ENCODE measurements at places on chromosomes 2 and 18.

DNA sequence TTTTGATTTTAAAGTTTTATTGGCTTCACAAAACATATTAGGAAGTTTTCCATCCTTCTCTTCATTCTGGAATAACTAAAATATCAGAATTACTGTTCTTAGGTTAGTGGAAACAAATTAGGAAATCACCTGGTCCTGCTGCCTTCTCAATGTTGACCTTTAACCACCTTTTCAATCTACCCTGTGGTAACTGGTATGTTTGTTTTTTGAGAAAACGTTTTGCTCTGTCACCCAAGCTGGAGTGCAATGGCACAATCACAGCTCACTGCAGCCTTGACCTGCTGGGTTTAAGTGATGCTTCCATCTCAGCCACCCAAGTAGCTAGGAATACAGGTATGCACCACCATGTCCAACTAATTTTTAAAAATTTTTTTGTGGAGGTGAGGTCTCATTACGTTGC lies 28.4 kb downstream of the ACYP2 start:
- DNase-seq: no peak

DNA sequence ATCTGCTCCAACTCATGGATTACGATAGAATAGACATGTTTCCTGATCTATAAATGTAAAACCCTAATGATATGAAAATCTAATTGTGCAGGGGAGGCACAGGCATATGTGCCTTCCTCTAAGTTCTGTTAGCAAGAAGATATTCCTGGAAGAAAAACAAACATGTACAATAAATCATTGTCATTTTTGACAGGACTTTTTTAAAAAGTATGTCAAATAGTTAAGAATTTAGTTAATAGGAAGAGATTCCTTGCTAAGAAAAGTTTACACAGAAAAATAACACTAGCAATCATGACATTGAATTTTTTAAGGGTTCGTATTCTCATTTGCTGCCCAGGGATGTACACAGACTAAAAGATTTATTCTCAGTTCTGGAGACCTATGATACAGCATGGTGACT lies 15.3 kb upstream of the CREB1 start:
- DNase-seq: no peak

- DNase-seq: no peak
Observed at GRCh38 chr18:46289463-46289862, 185.3 kb downstream of the HAUS1 start.

- no peak for DNase-seq
Observed at GRCh38 chr18:58726671-58727070, 55.4 kb downstream of the MALT1 start.

- no peak for DNase-seq
Observed at GRCh38 chr2:237310515-237311114, 103.3 kb downstream of the COL6A3 start.

- DNase-seq: no peak
Observed at GRCh38 chr18:32732165-32732564, 40.7 kb downstream of the KLHL14 start.

DNA sequence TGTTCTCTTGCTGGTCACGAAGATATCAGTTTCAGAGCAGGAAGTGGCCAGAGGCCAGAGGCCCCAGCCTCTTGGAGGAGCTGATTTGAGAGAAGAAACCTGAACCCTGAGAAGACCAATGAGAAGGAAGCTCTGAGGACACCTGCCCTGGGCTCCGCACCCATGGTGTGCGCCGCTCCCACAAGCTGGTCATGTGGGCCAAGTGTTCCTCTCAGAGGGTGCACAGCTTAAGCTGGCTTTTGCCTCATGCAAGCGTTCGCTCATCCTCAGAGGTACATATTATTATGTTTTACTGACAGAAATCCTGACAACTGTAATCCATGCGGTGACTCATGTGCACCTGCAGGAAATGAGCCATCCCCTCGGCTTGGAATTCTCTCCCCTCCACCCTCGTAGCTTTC lies 316.1 kb upstream of the MYT1L start:
- no peak for DNase-seq

DNA sequence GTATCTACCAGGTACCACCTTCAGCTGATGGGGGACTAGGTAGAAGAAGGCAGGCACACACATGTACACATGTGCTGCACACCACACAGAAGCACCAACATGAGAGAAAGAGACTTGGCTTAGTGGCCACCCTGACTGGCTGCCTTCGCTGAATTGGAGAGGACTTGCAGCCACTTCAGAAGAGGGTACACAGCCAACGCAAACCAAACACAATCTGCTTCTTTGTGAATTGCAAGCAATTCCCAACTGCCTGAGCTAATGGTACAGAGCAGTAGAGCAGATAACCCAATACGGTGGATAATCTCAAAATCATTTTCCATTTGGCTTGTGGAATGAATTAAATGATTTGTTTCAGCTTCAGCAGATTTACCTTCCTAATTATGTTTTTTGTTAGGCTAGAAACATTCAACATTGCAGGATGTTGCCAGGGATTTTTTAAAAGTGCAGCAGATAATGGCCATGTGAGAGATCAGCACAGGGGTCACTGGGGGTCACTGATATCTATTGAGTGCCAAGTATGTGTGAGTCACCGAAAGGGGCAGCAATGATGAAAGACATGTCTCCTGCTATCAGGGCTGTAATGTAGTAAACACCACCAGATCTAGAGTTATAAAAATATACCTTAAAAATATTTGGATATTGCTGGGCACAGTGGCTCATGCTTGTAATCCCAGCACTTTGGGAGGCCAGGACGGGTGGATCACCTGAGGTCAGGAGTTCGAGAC lies 652.6 kb downstream of the BCL11A start:
- DNase-seq: no peak

GRCh38 chr2:168819829-168820489 lies 17.5 kb downstream of the NOSTRIN start:
- no peak for DNase-seq

- no peak for DNase-seq
Observed at GRCh38 chr2:151029406-151030157, 232.1 kb downstream of the RBM43 start.

DNA sequence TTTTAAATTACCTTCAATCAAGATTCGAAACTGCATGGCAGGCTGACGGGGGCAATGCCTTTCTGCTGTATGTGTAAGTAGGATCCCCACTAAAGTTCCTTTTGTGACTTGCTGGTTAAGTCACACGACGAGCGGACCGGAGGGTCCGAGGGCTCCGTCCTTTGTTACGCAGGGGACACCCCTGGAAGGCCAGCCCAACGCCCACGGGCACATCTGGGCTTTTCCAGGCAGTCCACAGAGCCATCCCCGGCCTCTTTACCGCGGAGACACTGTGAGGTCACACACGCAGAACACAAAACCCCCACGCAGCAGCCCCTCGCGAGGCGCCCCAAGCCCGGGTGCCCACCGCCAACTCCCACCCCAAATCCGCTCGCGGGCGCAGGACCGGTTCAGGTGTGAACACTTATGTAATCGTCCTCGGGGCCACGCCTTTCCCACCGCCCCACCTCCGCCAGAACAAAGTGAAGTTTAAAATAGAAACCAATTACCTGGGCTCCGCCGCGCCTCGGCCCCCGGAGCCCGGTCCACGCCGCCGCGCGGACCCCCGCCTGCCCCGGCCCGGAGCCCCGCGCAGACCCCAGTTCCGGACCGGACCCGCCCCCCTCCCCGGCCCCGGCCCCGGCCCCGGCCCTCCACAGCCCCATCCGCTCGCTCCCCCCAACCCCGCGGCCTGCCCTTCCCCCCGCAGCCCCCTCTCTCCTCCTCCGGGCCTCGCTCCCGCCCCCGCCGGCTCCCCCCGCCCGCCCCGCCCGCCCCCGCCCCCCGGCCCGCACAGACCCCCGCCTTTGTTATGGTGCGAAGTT lies 4.2 kb downstream of the ZNF516 start:
- peak; percentile 54 for DNase-seq

GRCh38 chr2:17850151-17850550 lies 28.3 kb upstream of the KCNS3 start:
- no peak for DNase-seq

GRCh38 chr2:120262150-120262549 lies 9.5 kb downstream of the RALB start:
- no peak for DNase-seq

GRCh38 chr2:102420290-102420689 lies 2.7 kb upstream of the IL18RAP start:
- DNase-seq: no peak

- no peak for DNase-seq
Observed at GRCh38 chr2:98972582-98973167, 36.6 kb upstream of the CRACDL start.

DNA sequence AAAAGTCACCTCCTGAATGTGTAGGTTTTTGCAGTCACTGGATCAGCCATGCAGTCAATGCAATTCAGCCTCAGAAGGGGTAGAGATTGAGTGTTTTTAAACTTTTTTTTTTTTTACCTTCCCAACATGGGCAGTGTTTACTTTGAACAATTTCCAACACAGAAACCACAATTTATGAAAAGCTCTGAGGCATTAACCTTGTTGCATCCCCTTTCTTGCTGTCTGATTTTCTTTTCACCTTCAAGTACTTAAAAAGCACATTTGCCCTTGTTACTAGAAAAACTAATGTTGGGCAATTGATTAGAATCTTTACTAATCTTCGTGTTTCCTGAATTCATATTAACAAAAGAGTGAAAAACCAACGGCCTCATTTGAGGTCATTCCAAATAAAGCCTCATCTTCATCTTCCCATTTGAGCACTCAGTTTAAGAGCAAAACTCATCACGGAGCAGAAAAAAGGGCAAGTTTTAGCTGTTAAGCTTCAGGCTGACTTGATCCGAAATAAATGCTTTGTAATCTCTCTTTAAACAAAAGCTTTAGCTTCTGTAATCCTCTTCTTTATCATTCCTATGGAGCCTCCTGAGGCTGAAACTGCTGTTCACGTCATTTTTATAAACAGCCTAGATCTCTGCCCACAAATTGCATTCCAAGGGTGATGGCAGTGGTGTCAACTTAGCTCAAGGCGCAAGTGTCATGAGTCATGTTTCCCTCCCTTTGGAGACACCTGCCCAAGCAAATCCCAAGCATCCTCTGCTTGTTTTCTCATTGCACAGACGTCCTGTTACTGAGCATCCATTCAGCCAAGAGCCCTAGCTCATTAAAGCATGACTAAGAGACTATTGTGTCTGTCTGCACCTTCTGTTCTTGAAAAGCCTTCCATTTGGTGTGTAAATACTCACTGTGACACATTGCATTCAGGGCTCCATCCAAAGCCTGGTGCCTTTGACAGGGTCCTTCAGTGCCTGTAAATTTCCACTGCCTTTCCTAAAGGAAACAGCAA lies 107.7 kb downstream of the HNMT start:
- DNase-seq: no peak

- no peak for DNase-seq
Observed at GRCh38 chr18:13159579-13159978, 59.0 kb upstream of the LDLRAD4 start.

GRCh38 chr2:88170472-88170892 lies 336 bp downstream of the THNSL2 start:
- DNase-seq: no peak

DNA sequence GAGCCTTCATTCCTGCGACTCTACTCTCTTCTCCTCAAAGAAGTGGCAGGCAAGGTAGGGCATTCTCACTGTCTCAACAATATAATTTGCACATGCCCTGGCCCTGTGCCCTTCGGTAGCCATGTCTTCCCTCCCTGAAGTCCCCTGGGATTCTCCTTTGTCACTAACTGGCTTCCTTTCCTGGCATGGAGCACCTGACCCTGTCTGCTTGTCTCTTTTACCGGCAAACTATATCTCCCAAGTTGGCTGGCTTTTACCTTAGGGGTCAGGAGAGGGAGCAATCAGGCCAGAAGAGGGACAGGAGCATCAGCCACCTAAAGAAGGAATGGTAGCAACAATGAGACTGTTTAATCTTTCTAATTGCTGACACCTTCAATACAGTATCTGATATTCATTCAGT lies 51.9 kb upstream of the RMDN2 start:
- no peak for DNase-seq

DNA sequence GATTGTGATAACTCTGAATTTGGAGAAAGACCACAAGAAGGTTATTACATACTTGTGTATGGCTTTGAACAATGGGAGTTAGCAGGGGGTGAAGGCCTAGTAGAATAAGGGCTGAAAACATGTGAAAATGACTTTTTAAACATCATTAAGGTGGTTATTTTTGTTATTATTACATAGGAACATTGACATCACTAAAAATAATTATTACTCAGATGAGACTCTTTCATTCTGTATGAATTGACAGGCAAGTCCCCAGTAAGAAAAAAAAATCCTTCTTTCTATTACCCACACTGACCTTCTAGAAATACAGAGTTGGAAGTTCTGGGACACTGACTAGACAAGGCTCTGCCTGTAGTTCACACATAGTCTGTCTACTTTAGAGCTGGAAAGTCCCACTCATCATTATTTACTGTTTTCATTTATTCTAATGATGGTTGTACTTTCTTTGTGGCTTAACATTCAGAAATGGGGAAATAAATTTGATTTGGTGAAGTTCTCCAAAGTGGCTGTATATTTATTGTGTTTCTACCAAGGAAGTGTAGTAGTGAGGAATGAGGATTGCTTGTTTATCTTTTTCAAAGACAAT lies 219.6 kb upstream of the EPAS1 start:
- no peak for DNase-seq

- no peak for DNase-seq
Observed at GRCh38 chr2:62118160-62118559, 77.8 kb upstream of the B3GNT2 start.

DNA sequence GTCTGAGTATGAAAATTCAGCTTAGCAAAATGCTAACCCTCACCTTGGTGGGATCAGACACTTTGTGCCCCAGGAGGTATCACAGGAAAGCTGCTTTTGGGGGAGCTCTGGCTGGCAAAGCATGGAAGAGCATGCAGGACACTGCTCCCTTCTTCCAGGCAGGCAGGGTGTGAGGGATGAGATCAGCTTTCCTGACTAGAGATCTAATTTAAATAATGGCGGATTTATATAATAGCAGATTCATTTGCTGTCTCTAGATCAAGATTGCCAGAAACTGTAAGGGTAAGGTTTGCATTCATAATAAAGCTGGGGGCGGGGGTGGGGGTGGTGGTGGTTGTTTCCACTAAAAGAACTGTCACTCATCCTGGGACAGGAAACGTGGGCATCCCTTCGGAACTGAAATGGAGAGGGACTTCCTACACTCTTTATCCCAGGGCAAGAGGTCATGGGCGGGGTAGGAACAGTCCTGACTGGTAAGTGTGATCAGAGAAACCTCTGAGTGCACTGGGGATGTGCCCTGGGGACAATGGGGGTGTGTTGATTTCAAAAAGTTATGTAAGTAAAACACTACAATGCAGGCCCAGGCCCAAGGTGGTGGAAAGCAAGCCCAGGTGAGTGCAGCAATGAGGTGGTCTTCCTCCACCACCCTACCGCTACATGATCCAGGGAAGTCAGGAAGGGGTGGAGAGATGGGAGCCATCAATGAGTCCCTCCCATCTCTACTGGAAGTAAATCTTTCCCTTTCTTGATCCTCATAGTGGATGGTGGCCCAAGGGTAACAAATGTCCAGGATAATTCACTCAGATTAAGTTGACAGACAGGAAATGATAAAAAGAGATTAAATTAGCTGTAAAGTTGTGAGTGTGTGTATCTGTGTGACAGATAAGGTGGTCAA lies 171.4 kb upstream of the SERPINE2 start:
- no peak for DNase-seq

- no peak for DNase-seq
Observed at GRCh38 chr2:52178845-52179244, 1146.9 kb upstream of the NRXN1 start.

GRCh38 chr2:128702616-128703015 lies 383.9 kb upstream of the HS6ST1 start:
- no peak for DNase-seq

Data from uterus (tissue), 4 donors.